ENCODE measurements at places on chromosomes 12 and 14. TPM values are rescaled to one million over a fixed set of nuclear protein-coding genes. Genes with fewer than 3 reads are reported as not detected.

The MIPOL1 gene
- total RNA-seq, result not detected

The HOXC11 gene
- total RNA-seq, result not detected

DNA sequence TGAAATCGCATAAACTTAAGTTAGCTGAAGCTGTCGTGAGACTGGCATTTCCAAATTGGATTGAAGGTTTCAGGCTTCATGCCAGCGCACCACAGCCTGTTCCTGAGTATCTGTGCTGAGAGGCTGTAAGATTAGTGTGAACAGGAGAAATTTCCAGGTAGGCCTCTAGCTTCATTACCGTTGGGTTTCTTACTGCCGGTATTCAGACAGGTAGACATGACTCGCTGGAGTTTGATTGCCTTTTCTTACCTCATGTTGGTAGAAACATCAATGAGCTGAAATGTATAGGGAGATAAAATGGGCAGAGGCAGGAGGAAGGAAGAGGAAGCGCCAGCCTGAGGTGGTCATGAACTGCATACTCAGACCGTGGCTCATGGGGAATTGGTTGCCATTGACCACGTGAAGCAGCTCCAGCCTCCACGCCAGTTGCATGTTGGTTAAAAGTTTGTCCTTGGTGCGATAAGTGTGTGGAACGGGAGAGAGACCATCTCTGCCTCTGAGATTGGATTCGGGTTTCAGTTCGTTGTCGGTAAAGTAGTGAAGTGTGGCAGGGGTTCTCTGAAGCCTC, 42.3 kb upstream of the MMP17 start:
- DNase-seq, result no peak
- no peak overlapping the region for H3K27ac ChIP-seq

DNA sequence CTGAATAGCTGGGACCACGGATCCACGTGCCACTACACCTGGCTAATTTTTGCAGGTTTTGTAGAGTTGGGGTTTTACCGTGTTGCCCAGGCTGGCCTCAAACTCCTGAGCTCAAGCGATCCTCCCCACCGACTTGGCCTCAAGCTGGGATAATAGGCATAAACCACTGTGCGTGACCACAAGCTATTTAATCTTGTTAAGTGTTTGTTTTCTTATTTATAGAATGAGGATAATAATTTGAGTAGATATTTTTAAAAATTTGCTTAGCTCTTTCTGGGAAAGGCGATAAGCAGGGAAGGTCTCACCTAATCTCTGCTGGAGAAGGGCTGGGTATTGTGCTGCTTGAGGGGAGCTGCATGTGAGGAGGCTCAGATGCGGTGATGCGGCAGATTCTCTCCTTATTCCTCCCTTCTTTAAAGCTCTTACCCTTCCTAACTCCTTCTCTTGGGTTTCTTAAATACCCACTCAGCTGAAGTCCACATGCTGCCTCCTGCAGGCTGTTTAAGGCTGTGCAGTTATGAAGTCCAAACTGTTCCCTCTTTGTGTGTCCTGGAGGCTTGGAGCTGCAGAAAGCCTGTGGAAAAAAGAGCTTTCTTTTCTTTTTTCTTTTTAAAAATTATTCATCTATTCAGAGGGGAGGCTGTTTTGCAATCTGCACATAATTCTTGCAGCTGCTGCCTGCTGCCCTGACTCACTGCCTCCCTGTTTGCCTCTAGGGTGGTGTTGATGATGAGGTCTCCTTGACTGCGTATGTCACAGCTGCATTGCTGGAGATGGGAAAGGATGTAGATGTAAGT, 37.9 kb downstream of the A2ML1 start:
- no peak overlapping the region for H3K4me3 ChIP-seq
- no peak for DNase-seq
- peaks cover 6% of the 10 kb centered on the region for H3K27me3 ChIP-seq
- no peaks in the 10 kb centered on the region for H3K4me1 ChIP-seq
- no peak overlapping the region for H3K27ac ChIP-seq

- peaks cover 38% of the 10 kb centered on the region for H3K4me1 ChIP-seq
- peaks cover 34% of the 10 kb centered on the region for H3K36me3 ChIP-seq
These were observed 22.9 kb downstream of the PCBP2 start for GRCh38 chr12:53474819-53475218.

DNA sequence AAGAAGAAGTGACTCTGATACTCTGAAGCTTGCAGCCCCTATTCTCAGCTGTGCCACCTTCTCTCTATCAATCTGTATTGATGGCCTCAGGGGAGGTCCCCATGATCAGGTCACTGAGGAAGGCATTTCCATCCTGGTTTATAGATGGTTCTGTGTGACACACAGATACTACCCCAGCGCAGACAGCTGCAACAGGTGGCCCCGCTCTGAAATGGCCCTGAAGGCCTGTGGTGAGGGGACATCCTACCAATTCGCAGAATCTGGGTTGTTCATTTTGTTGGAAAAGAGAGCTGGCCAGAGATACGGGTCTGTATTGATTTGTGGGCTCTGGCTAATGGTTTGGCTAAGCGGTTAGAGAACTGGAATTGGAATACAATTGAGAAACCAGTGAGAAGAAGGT, 21.7 kb downstream of the DLK1 start:
- no peak overlapping the region for H3K4me3 ChIP-seq
- H3K36me3 ChIP-seq, result no peaks in the 10 kb centered on the region
- no peak for DNase-seq
- no peaks in the 10 kb centered on the region for H3K4me1 ChIP-seq
- peaks cover 5% of the 10 kb centered on the region for H3K27me3 ChIP-seq
